Activated T-cell treated with anti-CD3 and anti-CD28 coated beads for 1 hour (primary cell): ENCODE measurements at places on chromosomes 13 and 19.

- DNase-seq: no peak
Observed at GRCh38 chr19:6286676-6287075, 6.9 kb upstream of the MLLT1 start.

- no peak for DNase-seq
Observed at GRCh38 chr13:97234236-97234635, 12.1 kb downstream of the MBNL2 start.

GRCh38 chr19:29450812-29451211 lies 75.0 kb upstream of the VSTM2B start:
- no peak for DNase-seq

- no peak for DNase-seq
Observed at GRCh38 chr13:97855570-97856303, 97.7 kb upstream of the IPO5 start.

DNA sequence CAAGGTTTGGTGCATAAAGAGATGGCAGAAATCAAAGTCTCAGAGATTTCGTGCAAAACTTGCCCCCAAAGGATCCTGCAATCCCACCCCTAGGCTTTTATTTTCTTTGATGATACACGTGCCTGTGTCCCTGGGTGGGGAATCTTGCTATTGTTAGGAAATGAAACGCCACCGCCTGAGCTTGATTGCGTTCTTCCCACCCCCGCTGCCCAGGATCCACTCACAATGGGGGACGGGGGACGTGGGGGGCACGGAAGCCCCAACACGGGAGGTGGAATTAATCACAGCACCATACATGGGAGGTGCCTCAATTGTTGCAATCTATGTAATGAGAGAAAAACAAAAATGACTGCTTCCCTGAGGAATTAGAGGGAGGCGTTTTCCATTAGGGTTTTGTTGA lies 39.6 kb downstream of the ZNRF4 start:
- DNase-seq: no peak

DNA sequence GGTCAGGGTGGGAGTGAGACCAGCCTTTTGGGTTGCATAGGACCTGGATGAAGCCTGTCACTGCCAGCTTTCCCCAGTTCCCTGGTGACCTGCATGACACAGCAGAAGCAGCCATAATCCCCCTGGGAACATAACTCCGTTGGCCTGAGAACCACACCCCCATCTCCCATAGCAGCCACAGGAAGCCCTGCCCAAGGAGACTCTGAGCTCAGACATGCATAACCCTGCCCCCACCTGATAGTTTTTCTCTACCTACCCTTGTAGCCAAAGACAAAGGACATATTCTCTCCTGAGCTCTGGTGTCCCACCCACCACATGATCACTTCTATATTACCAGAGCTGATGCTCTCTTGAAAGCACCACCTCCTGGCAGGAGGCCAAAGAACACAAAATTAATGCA lies 413.5 kb upstream of the HTR2A start:
- no peak for DNase-seq

DNA sequence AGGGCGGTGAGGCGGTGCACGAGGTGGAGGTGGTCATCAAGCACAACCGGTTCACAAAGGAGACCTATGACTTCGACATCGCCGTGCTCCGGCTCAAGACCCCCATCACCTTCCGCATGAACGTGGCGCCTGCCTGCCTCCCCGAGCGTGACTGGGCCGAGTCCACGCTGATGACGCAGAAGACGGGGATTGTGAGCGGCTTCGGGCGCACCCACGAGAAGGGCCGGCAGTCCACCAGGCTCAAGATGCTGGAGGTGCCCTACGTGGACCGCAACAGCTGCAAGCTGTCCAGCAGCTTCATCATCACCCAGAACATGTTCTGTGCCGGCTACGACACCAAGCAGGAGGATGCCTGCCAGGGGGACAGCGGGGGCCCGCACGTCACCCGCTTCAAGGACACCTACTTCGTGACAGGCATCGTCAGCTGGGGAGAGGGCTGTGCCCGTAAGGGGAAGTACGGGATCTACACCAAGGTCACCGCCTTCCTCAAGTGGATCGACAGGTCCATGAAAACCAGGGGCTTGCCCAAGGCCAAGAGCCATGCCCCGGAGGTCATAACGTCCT lies 9.4 kb upstream of the PROZ start:
- DNase-seq: no peak

- DNase-seq: no peak
Observed at GRCh38 chr13:34207334-34207733, 389.4 kb downstream of the RFC3 start.

GRCh38 chr13:48930918-48931317 lies 44.8 kb upstream of the FNDC3A start:
- DNase-seq: no peak

GRCh38 chr13:20494656-20495055 lies 31.0 kb downstream of the CRYL1 start:
- no peak for DNase-seq

- no peak for DNase-seq
Observed at GRCh38 chr13:74464670-74465069, 330.5 kb upstream of the KLF12 start.

DNA sequence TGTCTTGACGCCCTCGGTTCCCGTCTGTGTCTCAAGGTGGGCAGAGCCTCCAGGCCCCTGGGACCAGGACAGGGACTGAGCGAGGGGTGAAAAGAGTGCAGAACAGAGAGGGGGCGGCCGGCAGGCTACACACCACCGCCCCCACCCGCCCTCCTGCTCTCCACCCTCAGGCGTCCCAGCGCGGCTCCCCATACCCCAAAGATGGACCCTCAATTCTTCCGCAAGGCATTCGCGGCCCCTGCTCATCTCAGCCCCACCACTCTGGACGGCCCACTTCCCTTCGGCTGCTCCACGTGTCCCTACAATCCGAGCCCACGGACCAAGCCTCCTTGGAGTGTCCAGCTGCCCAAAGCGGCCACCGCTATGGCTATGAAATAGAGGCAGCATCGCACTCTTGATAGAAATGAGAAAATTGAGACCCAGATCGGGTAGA lies 1.8 kb downstream of the KLF16 start:
- DNase-seq: no peak

- DNase-seq: no peak
Observed at GRCh38 chr19:17103177-17103576, 27.6 kb downstream of the MYO9B start.

DNA sequence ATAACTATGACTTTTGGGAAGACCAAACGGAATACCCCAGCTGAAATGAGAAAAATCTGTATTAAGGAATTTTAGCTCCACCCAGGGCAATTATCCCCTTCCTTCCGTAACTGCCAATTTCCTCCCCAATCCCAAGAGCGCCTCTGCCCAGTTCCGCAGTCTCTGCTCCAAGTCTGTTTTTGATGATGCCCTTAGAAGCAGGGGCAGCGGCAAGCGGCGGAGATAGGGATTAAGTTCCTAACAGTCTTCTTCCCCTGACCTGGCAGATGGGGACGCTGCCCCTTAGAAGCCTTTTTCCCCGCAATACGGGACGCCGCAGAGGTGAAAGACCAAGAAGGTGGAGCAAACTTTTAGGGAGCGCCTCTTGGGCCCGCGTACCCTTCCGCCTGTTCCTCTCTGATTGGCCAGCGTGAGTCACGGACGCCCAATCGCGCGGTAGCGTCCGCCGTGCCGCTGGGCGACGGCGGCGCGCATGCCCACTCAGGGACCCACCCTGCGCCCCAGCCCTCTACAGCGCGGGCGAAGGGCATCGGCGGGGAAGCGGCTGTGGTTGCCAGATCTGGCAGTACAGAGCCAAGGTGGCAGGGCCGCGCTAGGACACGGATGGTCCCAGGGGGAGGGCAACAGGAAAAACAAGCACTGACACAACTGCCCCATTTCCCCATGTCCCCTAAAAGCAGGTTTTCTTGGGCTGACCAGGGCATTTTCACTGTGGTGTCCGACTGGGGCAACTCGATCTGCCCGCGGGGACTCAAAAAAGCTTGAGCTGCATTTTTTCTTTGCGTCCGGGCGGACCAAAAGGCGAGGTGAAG lies 843 bp upstream of the TDRD3 start:
- peak; percentile 73 for DNase-seq

DNA sequence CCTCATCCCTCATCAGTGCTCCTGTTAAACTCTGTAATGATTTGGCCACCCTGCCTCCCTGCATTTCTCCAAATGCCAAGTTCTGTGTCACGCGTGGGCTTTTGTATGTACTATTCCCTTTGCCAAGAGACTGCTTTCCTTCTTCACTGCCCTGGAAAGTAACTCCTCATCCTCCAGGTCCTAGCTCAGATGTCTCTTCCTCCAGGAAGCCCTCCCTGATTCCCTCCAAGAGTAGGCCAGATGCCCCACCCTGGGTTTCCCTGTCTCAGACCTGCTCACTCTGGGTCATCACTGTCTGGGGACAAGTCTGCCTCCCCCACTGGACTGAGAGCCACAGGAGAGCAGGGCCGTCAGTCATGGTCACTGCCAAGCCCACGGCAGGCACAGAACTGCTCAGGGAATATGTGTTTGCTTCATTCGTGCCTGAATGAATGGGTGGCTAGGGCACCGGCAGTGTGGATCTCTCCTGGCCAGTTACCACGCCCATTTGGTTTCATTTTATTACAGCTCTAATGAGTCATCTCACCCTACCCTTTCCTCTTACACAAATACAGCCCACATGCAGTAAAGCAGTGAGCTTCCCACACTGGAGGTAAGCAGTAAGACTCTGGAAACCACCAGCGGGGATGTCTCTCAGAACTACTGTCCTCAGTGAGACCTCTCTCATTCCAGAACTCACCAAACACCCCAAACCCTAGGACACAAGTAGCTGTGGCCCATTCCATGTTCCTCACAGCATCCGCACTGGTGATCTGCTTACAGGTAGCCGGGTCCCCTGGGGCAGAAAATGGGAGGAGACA lies 12.1 kb upstream of the GPR4 start:
- no peak for DNase-seq

DNA sequence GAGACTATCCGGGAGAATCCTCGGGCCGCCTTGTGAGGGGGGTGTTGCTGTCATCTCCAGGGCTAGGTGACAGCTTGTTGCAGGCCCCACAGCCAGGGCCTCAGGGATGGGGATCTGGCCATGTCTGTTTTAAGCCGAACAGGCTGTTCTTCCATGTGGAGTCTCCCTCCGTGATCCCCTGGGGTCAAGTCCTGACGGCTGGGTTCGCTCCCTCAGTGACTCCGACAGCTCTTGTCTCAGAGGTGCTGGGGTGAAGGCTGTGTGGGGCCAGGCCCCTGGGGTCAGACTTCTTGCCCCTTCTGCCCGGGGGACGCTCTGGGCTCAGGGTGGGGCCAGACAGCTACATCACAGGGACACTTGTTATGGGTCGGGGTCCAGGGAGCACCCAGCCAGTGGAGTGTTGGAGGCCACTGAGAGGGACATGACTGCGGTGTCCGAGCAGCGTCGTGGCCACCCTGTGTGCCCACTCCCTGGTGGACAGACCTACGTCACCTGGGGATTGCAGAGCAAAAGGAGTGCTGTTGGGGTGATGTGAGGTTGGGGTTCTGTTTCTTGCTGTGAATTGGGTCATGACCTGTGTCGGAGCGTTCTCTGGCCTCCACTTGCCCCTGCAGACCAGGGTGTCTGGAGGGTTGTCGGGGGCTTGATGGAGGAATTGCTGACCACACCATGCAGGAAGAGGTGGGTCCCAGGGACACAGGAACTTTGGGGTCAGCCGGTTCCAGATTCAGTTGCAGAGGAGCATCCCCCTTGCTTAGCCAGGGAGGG lies 21.5 kb downstream of the EPN1 start:
- no peak for DNase-seq

- no peak for DNase-seq
Observed at GRCh38 chr13:45384474-45385174, 33.5 kb downstream of the SLC25A30 start.

DNA sequence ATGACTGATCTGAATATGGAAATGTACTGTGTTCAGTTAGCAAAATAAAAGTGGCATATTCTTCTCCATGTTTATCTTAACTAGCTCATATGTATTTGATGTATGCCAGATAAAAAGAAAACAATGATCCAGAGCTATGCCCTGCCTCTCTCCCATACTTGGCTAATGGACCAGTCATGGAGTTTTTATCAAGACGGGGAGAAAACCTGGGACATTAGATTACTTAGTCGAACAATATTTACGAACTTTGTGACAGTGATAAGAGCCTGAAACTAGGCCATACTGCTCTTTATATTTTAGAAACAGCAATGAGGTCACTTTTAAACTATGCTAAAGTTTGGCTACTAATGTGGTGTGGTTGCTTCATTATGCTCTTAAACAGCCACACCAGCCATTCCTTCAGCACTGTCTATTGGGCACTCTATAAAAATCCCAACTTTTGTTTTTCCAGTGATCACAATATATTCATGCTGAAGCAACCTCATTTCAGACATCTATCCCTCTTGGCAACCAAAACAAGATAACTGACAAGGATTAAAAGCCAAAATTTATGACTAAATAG lies 265.0 kb downstream of the FGF14 start:
- no peak for DNase-seq

- no peak for DNase-seq
Observed at GRCh38 chr13:34003656-34004055, 185.7 kb downstream of the RFC3 start.

DNA sequence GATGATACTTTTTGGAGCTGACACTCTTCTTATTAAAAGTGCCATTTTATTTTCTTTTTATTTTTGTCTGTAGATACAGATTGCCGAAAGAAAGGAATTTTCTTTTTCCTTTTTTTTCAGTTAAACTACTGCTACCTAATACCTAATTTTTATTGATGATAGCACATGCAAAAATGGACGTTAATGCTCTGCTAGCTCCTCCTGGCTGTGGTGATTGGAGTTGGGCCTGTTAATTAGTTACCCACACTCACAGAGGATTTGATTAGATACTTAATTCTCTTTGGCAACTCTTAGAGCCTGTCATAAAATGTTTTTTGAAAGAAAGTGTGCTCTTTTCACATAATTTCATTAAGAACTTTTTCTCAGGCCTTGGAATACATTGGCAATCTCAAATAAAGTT lies 366.8 kb downstream of the DCT start:
- no peak for DNase-seq

DNA sequence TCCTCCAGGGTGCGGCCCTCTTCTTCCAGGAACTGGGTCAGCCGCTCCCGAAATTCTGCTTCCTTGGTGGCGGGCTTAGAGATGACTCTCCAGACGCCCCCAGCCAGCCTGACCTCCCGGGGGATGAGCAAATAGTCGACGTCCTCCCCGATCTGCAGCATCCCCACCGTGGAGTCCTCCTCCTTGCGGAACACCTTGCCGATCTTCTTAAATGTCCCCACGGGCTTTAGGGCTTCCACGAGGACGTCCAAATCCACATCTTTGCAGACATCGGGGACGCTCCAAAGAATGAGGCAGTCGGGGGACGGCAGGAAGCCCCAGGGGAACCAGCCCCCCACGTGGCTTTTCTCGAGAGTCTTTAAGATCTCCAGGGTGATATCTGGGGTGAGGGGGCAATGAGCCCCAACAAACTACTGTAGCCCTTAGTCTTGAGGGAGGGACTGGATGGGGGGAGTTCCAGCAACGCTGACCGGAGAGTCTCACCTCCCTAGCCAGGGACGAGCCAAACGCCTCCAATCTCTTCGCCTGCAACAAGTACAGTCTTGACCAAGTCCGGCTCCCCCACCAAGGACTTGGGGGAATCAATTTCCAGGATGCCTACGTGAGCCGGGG lies 608 bp downstream of the CCDC8 start:
- no peak for DNase-seq

- peak; percentile 21 for DNase-seq
Observed at GRCh38 chr13:112968380-112968909, 569 bp upstream of the MCF2L start.
